ENCODE measurements at places on chromosomes 16 and 17.
A peak's percentile ranks its signal among the peaks of the same experiment; 100 is the strongest.

- DNase-seq: peak; percentile 83
Observed at GRCh38 chr16:81432937-81433557, 11.6 kb upstream of the CMIP start.

DNA sequence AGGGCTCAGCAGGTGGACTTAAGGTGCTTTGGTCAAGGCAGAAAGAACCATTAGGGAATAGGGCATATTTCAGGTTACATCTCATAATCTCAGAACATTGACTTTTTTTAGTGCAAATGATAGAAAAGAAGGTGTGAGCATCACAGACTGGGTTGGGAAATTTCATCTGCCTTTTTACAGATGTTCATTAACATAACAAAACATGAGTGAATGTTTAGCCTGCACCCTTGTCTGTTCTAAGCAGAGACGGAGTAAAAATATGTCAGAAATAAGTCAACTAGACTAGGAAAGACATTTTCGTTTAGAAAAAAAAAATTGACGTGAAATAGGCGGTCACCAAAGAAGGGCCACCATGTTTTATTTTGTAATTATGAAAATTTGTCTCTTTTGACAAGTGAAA lies 127.5 kb upstream of the CDH13 start:
- no peak for DNase-seq

- DNase-seq: no peak
Observed at GRCh38 chr17:77449908-77450741, 309.4 kb downstream of the SEC14L1 start.

GRCh38 chr16:70298988-70299938 lies at the start of gene DDX19B:
Gene DDX19B, plus strand, starts transcription at chr16:70299186. Its CDS starts 112 bp downstream, at chr16:70299298.
- DNase-seq: peak; percentile 90

DNA sequence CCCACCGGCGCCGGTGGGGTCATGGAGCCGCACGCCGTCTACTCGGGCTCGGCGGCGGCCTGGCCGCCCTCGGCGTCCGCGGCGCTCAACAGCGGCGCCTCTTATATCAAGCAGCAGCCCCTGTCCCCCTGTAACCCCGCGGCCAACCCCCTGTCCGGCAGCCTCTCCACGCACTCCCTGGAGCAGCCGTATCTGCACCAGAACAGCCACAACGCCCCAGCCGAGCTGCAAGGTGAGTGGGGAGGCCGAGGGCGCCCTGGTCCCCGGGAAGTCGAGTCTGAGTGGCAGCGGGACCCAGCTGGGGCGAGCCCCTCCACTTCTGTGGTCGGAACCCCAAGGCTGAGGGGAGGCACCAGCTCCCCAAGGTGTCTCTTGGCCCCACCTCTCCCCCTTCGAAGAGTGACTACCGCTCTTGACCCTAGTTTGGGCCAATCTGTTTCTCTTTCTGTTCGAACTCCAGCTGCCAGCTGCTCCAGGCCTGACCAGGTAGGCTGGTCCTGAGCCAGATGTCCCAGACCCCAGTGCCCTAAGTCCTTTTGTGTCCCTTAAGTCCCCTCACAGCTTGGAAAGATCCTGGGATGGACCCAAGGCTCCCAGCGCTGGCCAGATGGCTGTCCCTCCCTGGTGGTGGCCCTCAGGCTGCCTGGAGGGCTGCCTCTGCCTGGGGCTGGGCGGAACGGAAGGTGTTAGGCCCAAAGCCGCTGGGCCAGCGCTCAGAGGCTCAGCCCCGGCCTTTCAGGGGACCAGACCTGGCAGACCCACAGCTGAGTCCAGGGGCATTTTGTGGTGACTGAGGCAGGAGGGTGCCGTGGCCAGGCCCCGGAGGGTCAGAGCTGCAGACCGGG lies 1.2 kb downstream of the FOXF1 start:
- no peak for DNase-seq

DNA sequence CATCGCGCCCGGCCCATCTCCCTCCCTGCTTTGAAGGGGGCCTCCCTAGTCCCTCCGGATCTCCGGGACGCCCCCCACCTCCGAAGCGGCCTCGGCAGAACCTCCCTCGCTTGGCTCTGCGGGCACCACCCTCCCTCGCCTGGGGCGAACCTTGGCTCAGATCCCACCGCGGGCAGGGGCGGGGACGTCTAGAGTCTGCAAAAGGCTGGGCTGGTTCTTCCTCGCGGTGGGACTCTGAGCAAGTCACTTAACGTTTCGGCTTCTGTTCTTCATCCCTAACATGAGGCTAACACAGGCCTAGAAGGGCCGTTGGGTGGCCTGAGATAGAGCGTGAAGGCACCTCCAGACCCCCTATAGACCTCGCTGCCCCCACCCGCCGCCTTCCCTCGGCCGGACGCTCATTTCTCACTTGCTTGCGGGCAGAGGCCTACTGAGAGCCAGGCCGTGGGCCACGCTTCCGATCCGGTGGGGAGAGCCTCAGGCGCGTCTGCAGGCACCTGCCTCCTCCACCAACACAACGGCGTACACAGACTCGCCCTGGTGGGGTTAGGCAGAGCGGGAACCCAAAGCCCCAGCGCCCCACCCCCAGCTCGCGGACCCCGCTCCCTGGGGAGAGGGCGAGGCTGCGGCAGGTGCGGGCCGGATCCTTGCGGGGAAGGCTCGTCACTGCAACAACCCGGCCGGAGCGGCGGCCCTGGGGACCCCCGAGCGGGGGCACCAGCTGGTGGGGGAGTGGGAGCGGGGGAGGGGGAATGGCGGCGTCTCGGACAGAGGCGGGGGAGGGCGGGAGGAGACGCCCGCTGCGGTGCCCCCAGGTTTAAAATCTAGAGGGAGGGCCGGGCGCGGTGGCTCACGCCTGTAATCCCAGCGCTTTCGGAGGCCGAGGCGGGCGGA lies 5.4 kb downstream of the MYO1C start:
- DNase-seq: no peak

- DNase-seq: no peak
Observed at GRCh38 chr16:57231821-57232350, 13.2 kb upstream of the ARL2BP start.

- DNase-seq: no peak
Observed at GRCh38 chr16:49799172-49799571, 56.7 kb downstream of the ZNF423 start.

- DNase-seq: no peak
Observed at GRCh38 chr17:65799454-65799853, 238.0 kb upstream of the AXIN2 start.

- DNase-seq: no peak
Observed at GRCh38 chr17:33940769-33941370, 314.2 kb upstream of the CCL2 start.

GRCh38 chr17:6666077-6666521 lies 14.5 kb downstream of the C17orf100 start:
- DNase-seq: peak; percentile 41

DNA sequence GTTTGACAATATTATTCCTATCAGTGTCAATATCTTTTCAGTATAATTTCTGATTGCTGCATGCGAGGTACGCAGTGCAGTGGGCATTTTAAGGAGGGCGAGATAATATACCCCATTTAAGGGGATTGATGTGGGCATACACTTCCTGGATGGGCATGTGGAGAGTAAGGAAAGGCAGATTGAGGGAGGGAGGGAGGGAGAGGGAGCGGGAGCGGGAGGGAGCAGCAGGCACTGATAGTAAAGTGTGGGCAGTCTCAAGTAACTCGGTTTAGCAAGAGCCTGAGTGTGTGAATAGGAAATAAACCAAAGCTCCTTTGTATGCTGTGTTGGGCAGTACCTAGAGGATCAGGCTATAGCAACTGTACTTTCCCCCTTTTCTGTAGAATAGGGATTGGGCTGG lies 5.1 kb downstream of the BPTF start:
- no peak for DNase-seq

GRCh38 chr16:22162656-22163009 lies 327 bp downstream of the SDR42E2 start:
- no peak for DNase-seq

- DNase-seq: no peak
Observed at GRCh38 chr16:58497935-58498334, 2.0 kb upstream of the NDRG4 start.

DNA sequence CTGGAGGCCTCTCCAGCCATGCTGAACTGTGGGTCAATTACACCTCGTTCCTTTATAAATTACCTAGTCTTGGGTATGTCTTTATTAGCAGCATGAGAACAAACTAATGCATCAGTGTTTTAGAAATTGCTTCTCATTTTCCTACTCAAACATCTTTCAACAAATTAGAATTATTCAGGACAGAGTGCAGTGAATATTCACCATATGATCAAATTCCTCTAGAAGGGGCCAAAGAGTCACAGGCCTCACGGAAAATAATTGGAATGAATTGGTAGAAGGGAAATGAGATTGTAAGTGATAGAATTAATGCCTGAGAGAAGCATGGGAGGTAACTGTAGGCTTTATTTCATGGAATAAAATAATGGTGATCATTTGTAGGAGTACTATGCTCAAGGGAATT lies 50.5 kb upstream of the CDH11 start:
- no peak for DNase-seq

DNA sequence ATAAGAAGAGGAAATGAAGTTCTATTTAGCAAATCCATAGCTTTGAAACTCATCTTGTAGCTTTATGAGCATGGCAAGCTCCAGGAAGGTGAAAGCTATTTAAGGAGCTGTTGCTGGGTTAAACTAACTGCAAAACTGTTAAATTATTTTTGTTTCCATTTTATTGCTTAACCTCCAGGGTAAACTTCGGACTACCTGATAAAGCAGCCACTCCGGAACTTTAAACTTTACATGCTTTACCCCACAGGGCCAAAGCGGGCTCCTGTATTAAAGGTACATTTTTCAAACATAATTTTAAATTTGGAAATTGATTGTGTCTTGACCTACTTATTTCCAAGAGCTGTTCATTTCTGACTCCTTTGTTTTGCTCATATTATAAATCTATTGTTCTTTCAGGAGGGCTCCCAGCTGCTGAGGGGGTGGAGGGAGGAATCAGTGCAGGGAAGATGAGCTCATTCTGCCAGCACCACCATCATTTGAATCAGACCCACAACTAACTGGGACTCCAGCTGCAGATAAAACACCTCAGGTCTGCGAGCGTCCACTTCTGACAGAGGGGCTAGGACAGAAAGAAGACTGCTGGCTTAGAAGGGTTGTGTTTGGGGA lies 157.9 kb downstream of the IRX3 start:
- DNase-seq: no peak

DNA sequence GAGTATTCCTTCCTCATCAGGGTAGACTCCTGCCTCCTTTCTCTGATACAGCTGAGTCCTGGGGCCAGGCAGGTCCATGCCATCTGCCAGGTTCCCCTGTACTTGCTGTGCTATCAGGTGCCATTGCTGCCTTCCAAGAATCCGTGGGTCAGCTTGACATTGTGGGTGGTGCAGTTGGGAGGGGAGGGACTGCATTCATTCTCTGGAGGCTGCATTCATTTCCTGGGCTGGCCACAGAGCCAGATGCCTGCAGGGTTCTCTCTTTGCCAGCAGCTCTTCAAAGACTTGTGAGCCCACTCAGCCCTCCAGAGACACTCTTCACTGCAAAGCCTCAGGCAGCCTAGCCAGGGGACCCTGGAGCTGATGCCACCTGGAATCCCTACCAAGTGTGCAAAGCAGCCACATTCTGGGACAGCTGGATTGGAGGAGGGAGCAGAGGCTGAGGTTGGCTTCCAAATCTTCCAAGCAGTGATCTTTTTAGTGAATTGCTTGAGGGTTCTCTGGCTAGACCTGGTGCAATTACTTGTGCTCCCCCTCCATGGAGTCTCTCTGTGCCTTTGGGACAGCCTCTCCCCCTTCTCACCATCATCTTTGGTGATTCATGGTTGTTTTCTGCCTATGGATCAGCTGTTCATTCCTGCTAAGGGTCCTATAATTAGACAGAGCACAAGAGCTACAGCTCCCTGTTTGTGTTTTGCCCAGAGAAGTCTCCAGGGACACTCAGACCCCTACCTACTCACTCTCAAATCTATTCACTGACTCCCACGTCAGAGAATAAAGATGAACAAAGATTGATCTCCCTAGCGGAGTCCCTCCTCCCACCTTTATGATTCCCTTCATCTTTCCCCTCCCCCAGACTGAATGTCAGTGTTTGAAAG lies 20.9 kb downstream of the ANKFN1 start:
- DNase-seq: no peak

GRCh38 chr17:66126231-66126630 lies 65.7 kb downstream of the CEP112 start:
- no peak for DNase-seq

DNA sequence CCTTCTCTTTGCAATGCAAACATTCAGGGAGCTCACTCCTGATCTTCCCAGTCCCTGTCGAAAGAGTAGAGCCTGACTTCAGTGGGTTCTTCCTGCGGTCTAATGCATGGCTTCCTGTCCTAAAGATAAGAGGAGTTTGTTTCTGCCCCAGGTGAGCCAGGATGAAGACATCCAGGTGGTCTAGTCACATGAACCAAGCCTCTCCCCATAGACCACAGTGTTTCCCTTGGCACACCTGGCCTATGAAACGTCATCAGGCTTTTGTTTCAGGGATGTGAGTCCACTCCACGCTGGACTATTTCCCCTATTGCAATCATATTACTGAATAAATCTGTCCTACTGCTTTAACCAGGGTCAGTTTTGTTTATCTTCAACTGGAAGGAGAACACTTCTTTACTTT lies 21.1 kb downstream of the CES1 start:
- DNase-seq: no peak

DNA sequence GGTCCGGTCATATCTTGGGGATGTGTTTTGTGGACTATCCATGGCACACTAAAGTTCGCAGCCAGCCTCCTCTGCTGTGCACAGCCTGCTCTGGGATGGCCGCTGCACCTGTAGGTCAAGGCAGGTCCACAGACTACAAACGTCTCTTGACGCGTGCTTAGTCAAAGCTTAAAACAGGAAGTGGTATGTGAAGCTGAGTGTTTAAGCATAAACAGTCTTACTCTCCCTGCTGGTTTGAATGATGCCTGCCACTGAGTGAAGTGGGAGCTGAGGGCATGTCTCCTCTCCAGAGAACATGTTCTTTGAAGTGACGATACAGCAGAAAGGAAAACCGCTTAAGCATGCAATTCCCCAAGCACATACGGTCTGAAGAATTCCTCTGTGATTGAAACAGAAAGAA lies 365.6 kb downstream of the SLC39A11 start:
- DNase-seq: no peak

DNA sequence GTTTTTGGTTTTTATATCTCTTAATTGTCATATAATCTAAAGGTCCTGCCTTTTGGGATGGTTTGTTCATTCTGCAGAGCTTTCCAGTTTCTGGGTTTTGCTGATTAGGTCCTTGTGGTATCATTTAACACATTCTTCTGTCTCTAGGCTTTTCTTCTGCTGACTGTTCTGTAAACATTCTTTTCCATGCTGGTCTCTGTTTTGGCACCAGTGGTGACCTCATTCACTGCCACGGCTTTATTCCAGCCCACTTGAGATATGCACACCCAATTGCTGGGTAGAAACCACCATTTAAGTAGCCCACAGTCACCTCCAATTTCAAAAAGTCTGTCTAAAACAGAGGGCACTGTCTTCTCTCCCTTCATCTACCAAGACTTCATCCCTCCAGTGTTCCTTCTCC lies 31.1 kb upstream of the COX10 start:
- DNase-seq: no peak
